GM12878 (cell line): ENCODE measurements at places on chromosomes 4 and X. TPM values are rescaled to one million over a fixed set of nuclear protein-coding genes. Genes with fewer than 3 reads are reported as not detected.
A peak's percentile ranks its signal among the peaks of the same experiment; 100 is the strongest.

DNA sequence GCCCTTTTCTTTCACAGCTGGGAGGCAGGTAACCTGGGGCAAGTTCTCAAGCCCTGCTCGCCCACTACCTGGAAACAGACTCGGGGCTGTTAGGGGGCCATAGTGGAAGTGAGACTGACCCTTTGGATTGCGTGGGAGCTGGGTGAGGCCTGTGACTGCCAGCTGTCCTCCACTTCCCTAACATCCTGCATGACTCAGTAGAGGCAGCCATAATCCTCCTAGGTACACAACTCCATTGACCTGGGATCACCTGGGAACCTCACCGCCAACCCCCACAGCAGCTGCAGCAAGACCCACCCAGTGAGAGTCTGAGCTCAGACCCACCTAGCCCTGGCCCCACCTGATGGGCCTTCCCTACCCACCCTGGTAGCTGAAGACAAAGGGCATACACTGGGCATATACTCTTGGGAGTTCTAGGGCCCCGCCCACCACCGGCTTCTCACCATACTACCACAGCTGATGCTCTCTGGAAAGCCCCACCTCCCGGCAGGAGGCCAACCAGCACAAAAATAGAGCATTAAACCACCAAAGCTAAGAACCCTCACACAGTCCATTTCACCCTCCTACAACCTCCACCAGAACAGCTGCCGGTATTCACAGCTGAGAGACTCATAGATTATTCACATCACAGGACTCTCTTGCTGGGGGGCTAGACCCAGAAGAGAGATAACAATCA is 61.1 kb upstream of the DCTD start:
- H3K27ac ChIP-seq: peak overlapping the region; percentile 55
- no peaks in the 10 kb centered on the region; the same call in 1 of the 2 replicates for H3K36me3 ChIP-seq
- H3K4me3 ChIP-seq: no peak overlapping the region
- peaks cover 8% of the 10 kb centered on the region for H3K4me1 ChIP-seq
- H3K27me3 ChIP-seq: no peaks in the 10 kb centered on the region
- peak; percentile 45 for DNase-seq

GRCh38 chrX:43882294-43882681 is at the start of gene MAOB:
TSS of gene MAOB (minus strand) at chrX:43882450. CDS start at chrX:43882299, 151 bp downstream.
- no peaks in the 10 kb centered on the region for H3K27me3 ChIP-seq
- no peak within 1 kb of the TSS for H3K4me3 ChIP-seq
- H3K36me3 ChIP-seq: no peaks in the 10 kb centered on the region
- H3K27ac ChIP-seq: no peak within 1 kb of the TSS
- no peaks in the 10 kb centered on the region for H3K4me1 ChIP-seq

- H3K4me1 ChIP-seq: no peaks in the 10 kb centered on the region
- no peaks in the 10 kb centered on the region for H3K36me3 ChIP-seq
- H3K27me3 ChIP-seq: no peaks in the 10 kb centered on the region
- H3K4me3 ChIP-seq: no peak overlapping the region
Measured at GRCh38 chrX:48025561-48025960, 18.8 kb downstream of the SPACA5 start.

DNA sequence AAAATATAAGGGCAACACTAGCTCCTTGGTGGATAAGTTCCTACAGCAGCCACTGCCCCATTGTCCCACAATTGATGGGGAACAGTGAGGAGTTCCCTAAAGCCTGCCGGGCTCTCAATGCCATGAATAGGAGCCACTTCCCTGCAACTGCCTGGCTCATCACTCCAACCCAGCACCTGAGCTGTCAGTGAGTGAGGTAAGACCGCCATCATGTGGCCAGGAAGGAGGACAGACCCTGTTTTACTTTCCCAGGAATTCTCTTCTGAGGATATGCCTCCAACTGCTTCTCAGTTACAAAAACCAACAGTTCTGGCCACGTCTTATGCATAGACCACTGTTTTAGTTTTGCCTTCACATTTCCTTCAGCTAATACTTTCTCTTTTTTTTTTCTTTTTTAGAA is 45.5 kb downstream of the SRPX start:
- no peaks in the 10 kb centered on the region; the same call in 1 of the 2 replicates for H3K27me3 ChIP-seq
- H3K36me3 ChIP-seq: no peaks in the 10 kb centered on the region
- H3K27ac ChIP-seq: no peak overlapping the region
- peak; percentile 3 for DNase-seq

DNA sequence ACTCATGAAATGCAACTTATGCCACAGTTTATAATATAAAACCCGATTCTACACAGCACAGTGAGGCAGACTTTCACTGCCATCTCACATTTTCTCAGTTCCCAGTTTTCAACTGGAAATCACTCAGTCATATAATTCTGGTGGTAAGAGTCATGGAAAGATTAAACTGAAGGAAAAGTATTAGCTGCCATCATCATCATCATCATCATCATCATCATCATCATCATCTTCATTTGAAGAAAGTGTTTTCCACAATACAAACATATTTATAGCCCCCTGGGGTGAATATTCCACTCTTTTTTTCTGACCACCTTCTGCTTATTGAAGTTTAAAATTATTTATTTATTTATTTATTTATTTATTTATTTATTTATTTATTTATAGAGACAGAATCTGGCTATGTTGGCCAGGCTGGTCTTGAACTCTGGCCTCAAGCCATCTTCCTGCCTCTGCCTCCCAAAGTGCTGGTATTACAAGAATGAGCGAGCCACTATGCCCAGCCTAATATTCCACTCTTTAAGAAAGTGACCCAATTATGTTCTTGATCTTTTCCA is 6.0 kb upstream of the UBQLN2 start:
- H3K36me3 ChIP-seq: no peaks in the 10 kb centered on the region
- no peaks in the 10 kb centered on the region for H3K27me3 ChIP-seq
- H3K4me1 ChIP-seq: no peaks in the 10 kb centered on the region
- no peak overlapping the region for H3K4me3 ChIP-seq
- DNase-seq: no peak

SLC39A8 gene
- polyA plus RNA-seq: 34.1 and 34.2 TPM in 2 replicates

ANKRD50 gene
- polyA plus RNA-seq: 0.03 TPM in 1 of 2 replicates, not detected in the other

UGT2A1 gene
- polyA plus RNA-seq: not detected in 2 replicates

AKAP4 gene
- polyA plus RNA-seq: not detected in 2 replicates

PITX2 gene
- not detected in 2 replicates for polyA plus RNA-seq
